NCI-H1930 (cell line): ENCODE measurements at places on chromosomes 2 and 18.

GRCh38 chr18:48782381-48782861 lies 168.3 kb downstream of the SMAD7 start:
- no peak for DNase-seq

- no peak for DNase-seq
Observed at GRCh38 chr2:48519593-48519992, 10.4 kb upstream of the STON1 start.

- DNase-seq, result no peak
Observed at GRCh38 chr2:25213229-25213628, 44.8 kb upstream of the POMC start.

DNA sequence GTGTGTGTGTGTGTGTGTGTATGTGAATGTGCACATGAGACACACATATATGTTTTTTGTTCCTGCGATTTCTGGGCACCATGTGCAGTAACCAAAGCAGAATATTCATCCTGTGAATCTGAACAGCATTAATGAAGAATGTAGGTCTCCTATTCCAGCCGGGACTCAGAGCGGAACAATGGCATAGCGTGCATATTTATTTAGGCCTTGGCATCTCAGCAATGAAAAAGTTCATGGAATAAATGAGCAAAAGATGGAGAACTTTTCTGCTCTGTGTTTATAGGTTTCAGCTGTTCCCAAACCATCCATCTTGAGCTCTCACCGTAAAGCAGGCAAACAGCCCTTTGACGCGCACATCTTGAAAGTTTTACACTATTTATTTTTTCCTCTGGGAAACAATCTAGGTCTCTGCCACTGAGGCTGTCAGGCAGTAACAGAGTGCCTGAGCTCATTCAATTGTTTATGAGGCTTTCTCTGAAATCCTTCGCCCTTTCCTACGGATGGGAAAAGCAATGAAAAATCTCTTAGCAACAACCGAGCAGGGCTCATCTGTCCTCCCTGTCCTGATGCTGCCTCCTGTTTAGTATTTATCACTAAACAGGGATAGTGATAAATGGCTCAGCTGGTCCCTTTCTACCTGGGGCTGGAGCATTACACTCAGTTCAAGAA lies 146.2 kb upstream of the MSH6 start:
- DNase-seq, result no peak

- peak; percentile 55 for DNase-seq
Observed at GRCh38 chr2:149017116-149017985, 21.1 kb upstream of the LYPD6B start.

DNA sequence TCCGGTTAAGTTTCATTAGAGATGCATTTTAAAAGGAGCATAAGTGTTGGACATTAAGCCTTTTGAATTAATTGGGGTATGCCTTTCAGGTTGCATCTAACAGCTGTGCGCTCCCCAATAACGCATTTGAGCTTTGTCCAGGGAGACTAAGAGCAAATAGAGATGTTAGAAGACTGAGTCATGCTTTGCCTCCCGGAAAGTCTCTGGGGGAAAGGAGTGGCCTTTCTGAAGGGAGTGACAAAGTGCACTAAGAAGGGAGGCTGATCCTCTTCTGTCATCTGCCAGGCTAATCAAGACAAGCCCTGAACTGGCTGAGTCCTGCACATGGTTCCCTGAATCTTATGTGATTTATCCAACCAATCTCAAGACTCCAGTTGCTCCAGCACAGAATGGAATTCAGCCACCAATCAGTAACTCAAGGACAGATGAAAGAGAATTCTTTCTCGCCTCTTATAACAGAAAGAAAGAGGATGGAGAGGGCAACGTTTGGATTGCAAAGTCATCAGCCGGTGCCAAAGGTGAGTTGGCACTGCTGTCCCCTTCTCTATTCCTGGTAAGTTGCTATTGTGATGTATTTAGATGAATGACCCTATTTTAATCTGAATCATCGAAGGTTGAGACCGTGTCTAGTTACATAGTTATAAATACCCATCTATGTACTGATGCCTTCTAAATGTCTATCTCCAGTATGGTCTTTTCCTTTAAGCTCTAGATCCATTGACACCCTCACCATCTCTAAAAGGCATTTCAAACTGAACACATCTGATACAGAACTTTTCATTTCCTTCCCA lies 12.1 kb downstream of the TTL start:
- no peak for DNase-seq

- no peak for DNase-seq
Observed at GRCh38 chr2:187994464-187995331, 297.0 kb upstream of the GULP1 start.

DNA sequence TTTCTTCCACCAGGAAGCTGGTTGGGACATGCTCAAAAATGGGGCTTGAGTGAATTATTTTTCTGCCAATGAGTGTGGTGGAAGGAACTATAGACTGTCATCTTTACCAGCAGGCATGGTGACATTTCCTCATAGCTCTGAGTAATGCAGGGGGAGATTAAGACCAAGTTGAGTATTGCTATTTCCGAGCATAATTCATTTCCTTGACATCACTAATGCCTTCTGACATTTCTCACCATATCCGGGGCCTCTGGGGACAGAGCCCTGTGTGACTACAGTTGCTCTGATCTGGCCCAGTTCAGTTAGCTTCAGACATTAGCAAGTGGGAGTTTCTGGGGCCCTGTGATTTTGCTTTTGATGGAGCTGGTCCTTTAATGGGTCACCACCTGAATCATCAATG lies 410.4 kb downstream of the MEIS1 start:
- no peak for DNase-seq

GRCh38 chr18:69597561-69597960 lies 196.9 kb downstream of the DOK6 start:
- DNase-seq, result no peak

DNA sequence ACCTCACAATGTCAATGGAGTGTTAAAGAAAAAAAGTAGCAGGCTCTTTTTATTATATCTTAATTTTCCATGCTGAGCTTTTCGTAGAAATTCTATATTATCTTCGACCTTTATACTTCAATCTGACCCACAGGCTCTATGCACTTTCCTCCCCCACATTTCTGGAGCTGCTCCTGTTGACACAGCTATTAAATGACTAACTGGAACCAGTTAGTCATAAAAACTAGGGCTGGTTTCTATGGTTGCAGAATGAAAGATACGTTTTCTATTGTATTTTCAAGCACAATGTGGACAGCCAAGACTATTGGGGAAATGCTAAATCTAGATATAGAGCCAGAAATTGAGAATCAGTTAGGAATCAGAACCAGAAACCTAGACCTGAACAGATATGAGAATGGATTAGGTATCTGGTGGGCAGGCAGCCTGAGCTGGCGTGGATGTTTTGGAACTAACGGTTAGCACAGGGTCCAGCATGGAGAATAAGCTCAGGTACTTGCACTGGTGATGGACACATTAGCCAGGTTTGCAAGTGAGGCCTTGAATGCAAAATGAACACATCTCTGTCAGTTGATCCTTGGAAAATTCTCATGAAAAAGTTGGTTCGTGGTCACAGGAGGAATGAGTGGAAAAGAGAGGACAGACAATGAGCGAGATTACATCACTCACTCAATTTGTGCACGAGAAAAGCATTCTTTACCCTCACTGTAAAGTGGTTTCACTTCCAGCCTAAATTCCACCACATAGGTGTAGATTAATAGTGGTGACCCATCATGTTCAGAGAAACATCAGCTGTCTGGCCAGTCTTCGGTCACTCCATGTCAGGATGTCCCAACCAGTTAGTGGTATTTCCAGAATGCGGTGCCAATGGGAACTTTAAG lies 144.6 kb upstream of the EPHA4 start:
- no peak for DNase-seq

DNA sequence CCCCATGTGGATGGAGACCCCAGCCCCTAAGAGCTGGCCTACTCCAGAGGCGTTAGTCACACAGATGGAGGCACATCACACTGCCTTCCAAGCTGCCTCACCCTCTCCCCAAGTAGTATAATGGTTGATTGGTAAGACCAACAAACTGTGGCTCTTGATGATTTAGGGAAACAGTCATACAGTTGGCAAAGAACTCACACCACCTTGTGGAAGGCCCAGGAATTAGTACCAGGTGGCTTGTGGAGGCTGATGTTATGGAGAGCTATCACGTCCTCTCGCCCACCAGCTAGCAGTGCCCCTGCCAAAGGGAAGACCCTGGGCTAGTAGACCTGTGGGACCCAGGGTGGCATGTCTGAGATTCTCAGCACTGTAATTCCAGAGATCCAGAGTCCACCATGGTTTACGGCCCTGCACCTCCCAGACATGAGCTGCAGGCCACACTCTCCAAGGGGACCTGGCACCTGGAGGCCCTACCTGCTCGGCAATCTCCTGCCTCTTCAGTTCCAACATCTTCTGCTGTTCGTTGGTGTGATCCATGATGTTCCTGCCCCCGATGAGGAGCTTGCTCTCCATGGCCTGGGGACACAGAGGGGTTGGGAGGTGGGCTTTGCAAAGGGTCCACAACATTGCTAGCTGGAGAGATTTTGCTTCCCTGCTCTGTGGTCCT lies 26.3 kb downstream of the KIF3C start:
- DNase-seq, result no peak

- DNase-seq, result no peak
Observed at GRCh38 chr2:196361606-196362326, 190.4 kb upstream of the STK17B start.

DNA sequence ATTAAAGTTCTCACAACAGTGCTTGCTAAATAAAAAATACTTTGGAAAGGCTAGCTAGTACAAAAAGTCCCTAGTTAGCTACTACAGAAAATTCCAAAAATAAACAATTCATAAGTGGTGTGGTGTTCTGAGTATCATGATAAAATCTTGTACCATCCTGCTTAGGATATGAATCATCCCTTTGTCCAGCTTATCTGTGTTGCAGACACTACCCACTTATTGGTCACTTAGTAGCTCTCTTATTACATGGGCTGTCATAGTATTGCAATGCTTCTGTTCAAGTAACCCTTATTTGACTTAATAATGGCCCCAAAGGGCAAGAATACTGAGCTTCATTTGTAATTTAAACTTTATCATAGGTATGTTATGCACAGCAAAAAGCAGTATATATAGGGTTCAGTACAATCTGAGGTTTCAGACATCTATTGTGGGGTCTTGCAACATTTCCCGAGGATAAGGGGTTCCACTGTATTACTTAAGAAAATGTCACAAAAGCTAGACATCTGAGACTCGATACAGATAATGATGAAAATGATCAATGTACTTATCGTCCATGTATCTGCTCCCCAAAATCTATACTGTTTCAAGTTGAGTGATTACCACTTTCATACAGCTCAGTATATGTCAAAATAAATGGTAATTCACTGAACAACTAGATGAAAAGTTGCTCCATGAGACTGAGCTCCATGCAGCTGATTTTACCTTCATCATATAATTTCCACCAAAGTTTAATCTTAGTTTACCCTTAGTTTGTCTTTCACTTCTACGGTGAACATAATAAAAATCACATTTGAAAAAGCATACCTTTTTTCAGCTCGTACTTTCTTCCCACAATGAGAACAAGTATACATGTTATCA lies 93.8 kb downstream of the C2orf74 start:
- DNase-seq, result no peak

DNA sequence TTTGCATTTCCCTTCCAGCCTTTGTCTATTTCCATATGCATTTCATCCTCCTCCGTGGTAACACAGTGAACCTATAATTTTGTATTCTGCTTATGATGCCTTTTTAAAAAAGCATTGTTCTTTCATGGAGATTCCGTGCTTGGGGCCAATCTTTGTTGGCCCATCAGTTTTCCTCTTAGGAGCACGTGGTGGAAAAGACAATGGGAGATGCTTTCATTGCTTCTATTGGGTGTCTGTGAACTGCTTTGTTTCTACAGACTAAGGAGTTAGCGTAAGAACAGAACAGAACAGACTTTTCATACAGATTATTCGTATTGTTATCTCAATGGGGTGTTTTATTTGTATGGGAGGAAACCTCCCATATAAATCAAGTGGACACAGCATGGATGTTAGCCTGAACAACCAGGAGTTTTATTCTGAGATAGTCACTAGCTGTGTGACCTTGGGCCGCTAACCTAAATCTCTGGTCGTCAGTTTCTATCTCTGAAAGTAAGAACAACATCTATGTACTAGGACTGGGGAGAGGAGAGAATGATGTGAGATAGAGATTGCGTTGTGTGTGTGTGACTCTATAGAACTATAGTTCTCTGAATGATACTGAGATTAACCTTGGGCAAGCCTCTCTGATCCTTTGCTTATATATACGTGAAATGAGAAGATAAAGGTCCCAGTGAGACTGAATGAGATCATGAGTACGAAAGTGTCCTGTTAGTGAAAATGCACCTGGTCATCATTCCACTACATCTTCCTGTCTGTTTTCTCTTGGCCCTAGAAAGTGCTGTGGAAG lies 22.9 kb upstream of the YWHAQ start:
- no peak for DNase-seq

DNA sequence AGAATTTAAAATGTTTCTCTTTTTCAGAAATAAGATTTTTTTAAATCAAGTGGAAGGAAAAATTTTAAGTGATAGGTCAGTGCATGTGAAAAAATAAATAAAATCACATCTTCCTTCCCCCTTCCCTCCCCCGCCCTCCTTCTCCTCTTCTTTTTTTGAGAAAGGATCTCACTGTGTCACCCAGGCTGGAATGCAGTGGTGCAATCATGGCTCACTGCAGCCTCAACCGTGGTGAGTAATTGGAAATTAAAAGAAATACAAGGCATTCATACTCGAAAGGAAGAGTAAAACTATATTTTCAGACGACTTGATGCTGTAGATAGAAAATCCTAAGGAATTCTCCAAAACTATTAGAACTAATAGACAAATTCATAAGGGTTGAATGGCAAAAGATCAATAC lies 16.9 kb upstream of the CRACDL start:
- no peak for DNase-seq

DNA sequence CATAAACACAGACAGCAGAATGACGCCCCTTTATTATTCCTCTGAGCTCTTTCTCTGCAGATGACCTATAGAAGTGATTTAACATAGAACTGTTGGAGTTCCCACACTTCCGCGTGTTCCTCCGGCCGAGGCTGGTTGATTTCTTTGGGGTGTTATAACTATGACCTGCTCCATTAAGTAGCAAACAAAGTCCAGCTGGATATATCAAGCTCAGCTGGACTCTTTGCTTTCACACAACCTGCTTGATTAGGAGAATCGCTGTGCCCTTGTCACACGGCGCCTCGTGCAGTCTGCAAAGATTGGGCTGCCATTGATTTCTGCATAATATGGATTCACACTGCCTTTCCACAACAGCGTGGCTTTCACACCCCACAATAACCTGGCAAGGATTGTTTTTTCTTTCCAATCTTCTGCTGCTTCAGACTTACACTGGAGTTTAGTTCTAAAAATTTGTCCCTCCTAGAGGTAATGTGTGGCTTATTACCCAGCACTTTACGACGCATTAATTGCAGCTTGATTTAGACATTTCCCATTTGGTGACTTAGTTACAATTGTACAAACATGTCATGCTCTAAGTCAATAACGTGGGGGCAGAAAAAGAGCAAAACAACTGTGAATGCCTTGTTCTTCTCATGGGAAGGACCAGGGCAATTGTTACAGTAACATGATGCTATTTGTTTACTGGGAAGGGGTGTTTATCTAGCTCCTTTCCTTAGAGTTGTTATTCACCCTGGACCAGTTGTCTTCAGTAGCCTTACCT lies 485.7 kb downstream of the TXNL1 start:
- DNase-seq, result peak; percentile 70

- no peak for DNase-seq
Observed at GRCh38 chr2:50995610-50996009, 36.3 kb downstream of the NRXN1 start.

GRCh38 chr18:4078246-4078645 lies 376.9 kb downstream of the DLGAP1 start:
- DNase-seq, result no peak
